ENCODE measurements at places on chromosomes 11 and 22.

GRCh38 chr11:2540992-2541680, 96.3 kb downstream of the KCNQ1 start:
- no peak for DNase-seq

- DNase-seq, result peak; percentile 94
Observed at GRCh38 chr11:120334894-120335462, 1.2 kb upstream of the ARHGEF12 start.

GRCh38 chr22:33853200-33854097, 66.8 kb downstream of the LARGE1 start:
- DNase-seq, result peak; percentile 76

GRCh38 chr11:123174196-123175183, 20.6 kb downstream of the CLMP start:
- DNase-seq, result peak; percentile 100

- no peak for DNase-seq
Observed at GRCh38 chr22:42777126-42777525, 56.5 kb upstream of the A4GALT start.

GRCh38 chr22:34045311-34045710, 125.0 kb upstream of the LARGE1 start:
- DNase-seq, result no peak

- no peak for DNase-seq
Observed at GRCh38 chr11:59773083-59773440, 17.9 kb downstream of the STX3 start.

- DNase-seq, result no peak
Observed at GRCh38 chr11:72234514-72234830, 9.5 kb downstream of the PHOX2A start.

- no peak for DNase-seq
Observed at GRCh38 chr11:16773981-16774935, 35.8 kb downstream of the C11orf58 start.

DNA sequence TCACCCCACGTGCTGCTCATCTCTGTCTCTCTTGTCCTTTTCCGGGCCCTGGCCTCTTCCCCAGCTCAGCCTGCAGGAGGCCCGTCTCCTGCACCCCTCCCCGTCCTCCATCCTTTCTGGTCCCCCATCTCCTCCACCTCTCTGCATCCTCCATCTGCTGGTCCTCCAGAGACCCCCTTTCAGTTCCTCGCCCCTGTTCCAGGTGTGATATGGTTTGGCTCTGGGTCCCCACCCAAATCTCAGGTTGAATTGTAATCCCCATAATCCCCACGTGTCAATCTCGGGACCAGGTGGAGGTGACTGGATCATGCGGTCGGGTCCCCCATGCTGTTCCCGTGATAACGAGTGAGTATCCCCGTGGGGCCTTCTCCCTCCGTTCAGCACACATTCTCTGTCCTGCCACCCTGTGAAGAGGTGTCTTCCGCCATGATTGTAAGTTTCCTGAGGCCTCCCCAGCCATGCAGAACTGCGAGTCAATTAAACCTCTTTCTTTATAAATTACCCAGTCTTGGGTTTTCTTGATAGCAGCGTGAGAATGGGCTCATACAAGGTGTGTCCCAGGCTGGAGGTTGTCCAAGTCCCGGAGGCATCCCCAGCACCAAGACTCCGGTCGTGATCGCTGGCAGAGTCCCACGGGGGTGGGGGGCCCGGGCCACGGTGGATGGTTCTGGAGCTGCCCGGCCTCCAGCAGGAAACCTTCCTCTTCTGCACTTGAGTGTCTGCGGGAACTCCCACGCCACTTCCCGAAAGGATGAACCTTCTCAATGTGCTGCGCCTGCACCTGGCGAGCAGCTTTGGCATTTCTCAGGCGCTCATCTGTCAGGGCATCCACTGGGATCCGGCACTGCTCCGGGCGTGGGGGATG, 29.0 kb upstream of the TOLLIP start:
- no peak for DNase-seq

DNA sequence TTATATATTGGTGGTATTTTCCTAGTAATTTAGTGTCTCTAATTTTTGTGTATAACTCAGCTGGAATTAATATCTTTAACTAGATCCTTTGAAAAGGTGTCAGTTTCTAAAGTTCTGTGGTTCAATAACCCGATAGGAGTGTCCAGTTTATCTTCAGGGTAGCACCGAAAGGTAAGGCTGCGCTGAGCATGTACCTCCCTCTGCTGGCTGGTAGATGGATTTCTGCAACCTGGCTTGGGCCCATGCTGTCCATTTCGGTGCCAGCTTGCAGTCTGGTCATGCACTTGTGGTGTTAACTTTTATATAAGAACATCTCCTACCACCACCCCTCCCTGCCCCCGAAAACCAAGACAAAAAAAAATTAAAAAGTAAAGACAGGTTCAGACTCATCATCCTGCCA, 24.7 kb downstream of the EXT2 start:
- no peak for DNase-seq

GRCh38 chr22:49462795-49463194, 364.9 kb downstream of the BRD1 start:
- DNase-seq, result no peak

GRCh38 chr11:60910711-60911380, 3.1 kb upstream of the TMEM109 start:
- DNase-seq, result no peak

- DNase-seq, result no peak
Observed at GRCh38 chr11:11215944-11216343, 137.1 kb downstream of the CSNK2A3 start.

DNA sequence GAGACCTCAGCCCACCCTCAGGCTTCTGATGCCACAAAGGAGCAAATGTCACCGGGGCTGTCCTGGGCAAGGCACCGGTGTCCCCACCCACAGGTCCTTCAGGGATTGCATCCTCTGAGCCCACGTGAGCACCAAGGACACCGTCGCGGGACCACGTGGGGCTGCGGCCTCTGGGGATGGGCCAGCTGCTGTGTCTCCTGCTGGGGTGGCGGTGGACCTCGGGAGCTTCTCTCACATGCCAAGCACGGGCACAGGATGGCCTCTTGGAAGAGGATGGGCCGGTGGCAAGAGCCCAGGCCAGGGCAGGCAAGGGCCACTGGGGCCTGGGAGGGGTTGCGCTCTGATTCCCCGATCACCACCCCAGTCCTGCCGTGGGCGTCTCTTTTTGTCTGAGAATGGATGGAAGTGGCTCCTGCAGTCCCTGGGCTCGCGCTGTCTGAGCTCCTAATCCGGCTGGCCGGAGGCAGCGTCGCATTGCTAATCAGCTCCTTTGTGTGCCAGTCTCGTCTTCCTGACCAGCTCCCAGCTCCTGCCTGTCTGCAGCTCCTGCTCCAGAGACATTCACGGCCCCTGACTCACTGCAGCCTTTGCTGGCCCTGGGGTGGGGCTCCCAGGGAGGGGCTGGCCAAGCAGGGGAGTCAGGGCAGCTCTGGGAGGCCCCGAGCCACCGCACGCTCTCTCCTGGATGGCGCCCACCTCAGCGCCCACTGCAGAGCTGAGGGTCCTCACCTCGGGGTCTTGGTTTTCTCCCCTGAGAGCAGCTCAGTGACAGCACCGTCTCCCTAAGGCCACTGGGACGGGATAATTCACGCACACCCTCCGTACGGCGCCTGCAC, 146.7 kb downstream of the CTTN start:
- no peak for DNase-seq

- no peak for DNase-seq
Observed at GRCh38 chr22:38427940-38428339, 27.1 kb downstream of the KCNJ4 start.

- no peak for DNase-seq
Observed at GRCh38 chr11:32008880-32009551, 81.9 kb upstream of the RCN1 start.

- no peak for DNase-seq
Observed at GRCh38 chr11:90874986-90875385, 652.1 kb upstream of the CHORDC1 start.

DNA sequence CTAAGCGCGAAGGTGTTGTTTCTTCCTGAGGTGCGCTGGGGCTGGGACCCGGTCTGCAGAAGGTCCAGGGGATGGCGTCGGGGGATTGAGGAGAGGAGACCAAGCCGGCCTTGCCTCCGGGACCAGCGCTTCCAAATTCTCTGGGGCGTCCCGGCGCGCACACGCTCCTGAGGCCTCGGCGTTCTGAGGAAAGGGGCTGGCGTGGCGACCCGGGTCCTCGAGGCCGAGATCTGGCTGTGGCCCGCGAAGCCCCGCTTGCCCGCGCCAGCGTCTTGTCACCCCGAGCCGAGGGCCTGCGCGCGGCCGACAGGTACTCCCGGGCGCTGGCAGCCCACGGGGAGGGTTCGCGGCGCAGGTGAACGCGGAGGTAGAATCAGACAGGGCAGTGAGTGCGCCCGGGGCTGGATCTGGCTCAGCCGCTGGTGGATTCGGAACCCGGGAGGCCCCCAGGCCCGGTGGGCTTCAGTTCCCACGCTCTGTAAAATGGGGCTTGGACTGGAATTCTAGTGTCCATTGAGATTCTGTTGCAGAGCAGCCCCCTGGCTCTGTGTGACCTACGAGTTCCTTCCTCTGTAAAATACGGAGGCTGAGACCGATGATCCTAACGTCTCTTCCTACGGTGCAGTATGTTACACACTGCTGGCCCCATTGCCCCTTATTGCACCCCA, 14.7 kb downstream of the SSH3 start:
- no peak for DNase-seq

GRCh38 chr22:32660292-32660691, 141.2 kb upstream of the TIMP3 start:
- DNase-seq, result peak; percentile 86

DNA sequence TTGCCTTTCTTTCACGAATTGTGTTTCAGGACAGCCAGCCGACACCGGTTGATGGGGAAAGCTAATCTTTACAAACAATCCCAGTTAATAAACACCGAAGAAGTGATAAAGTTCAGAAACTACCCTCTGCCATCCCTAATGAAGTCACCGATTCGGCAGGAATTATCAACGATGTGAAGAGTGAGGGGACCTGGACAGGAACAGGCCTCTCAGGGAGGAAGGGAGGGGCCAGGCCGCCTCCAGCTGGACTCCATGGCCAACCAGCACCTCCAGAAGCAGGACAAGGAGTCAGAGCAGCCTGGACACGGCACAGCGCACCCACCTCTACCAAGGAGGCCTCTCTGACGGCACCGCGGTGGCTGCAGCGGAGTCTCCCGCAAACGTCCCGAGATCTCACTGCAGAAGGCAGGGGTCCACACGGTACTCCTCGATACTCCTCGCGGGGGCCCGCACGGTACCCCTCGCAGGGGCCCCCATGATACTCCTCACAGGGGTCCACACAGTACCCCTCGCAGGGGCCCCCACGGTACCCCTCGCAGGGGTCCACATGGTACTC, 3.9 kb downstream of the TOLLIP start:
- no peak for DNase-seq

- DNase-seq, result peak; percentile 73
Observed at GRCh38 chr11:128365044-128365443, 222.3 kb downstream of the ETS1 start.

DNA sequence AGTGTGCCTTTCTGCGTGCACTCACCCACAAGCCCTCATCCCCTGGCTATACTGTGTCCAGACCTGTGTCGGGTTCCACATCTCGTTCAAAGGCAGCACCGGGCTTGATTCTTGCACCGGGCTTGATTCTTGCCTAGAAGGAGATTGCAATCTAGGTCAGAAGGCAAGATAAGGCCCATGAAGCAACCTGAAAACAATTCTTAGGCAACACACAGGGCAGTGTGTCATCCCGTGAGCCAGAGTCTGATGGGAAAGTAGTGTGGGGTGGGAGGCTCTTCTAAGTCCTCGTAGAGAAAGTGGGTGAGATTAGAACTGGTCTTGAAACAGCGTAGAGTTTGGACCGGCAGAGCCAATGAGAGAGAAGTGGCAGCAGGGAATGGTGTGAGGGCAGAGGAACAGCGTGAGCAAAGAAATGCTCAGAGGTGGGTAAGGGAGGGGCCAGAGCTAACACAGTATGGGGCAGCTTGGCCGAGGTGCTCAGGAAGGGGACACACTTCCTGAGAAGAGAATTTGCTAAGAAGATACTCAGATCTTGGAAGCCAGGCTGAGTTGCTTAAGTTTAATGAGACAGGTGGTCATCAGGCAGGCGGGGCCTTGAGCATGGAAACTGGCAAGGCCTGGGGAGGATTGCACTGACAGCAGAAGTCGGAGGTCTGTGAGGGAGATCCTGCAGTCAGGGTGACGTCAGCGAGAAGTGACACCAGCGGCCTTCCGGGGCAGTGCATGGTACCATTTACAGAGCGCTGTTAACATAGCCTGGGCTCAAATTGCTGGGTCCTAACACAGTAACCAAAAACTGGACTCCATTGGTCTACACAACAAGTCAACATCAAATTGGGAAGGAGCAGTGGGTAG, 40.7 kb upstream of the DKK3 start:
- peak; percentile 74 for DNase-seq

DNA sequence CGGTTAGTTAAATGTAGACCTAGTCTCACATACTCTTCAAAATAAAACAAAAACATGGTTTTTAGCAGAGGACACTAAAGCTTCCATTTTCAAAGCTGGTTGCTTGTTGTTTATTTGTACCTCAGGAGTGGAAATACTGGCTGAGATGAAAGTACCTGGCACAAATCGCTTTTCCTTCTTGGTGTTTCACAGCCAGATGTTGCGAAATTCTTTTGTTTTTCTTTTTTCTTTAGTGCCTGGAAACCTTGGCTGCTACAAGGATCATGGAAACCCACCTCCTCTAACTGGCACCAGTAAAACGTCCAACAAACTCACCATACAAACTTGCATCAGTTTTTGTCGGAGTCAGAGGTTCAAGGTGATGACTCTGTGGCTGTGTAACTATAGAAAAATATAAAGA, 48.3 kb downstream of the KREMEN1 start:
- no peak for DNase-seq

DNA sequence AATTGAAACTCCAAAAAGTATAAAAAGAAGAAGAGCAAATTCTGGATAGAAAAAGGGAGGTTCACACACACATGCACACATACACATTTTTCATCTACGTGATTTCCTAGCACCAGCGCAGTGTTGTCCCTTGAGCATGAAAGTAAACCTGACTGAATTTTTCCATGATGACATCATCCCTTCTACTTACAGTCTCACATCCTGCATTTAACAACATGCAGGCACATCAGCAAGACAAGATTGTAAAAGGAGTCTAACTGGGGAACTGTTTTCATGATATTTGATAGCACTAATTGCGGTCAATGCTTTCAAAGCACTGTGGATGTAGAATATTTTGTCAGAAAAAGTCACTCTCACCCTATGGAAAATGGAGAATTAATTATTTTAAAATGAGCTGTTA, 36.6 kb downstream of the GAS2 start:
- peak; percentile 12 for DNase-seq
